Dermis microvascular lymphatic vessel endothelial cell (primary cell): ENCODE measurements at places on chromosomes 3 and 15. TPM values are rescaled to one million over a fixed set of nuclear protein-coding genes. Genes with fewer than 3 reads are reported as not detected.

CCNL1 gene
- total RNA-seq: 78.8 and 117 TPM in 2 replicates

PLSCR4 gene
- total RNA-seq: 569 and 1,330 TPM in 2 replicates

SMCO1 gene
- total RNA-seq: not detected in 2 replicates

CACNA2D2 gene
- under 0.01 TPM in 2 replicates for total RNA-seq

FETUB gene
- not detected in 2 replicates for total RNA-seq
